AG10803 (cell line): ENCODE measurements at places on chromosomes 12 and 14.

- peak; percentile 97 for DNase-seq
Observed at GRCh38 chr14:55556929-55557623, 22.9 kb upstream of the KTN1 start.

- peak; percentile 50 for DNase-seq
Observed at GRCh38 chr14:51520087-51520486, 131.6 kb upstream of the FRMD6 start.

- peak; percentile 71 for DNase-seq
Observed at GRCh38 chr14:75132382-75133086, 5.7 kb upstream of the NEK9 start.

GRCh38 chr14:92717571-92718042 lies 30.8 kb downstream of the LGMN start:
- DNase-seq: no peak

- DNase-seq: no peak
Observed at GRCh38 chr12:65946419-65946818, 122.1 kb downstream of the HMGA2 start.

GRCh38 chr14:32090686-32091085 lies 13.6 kb downstream of the ARHGAP5 start:
- no peak for DNase-seq

DNA sequence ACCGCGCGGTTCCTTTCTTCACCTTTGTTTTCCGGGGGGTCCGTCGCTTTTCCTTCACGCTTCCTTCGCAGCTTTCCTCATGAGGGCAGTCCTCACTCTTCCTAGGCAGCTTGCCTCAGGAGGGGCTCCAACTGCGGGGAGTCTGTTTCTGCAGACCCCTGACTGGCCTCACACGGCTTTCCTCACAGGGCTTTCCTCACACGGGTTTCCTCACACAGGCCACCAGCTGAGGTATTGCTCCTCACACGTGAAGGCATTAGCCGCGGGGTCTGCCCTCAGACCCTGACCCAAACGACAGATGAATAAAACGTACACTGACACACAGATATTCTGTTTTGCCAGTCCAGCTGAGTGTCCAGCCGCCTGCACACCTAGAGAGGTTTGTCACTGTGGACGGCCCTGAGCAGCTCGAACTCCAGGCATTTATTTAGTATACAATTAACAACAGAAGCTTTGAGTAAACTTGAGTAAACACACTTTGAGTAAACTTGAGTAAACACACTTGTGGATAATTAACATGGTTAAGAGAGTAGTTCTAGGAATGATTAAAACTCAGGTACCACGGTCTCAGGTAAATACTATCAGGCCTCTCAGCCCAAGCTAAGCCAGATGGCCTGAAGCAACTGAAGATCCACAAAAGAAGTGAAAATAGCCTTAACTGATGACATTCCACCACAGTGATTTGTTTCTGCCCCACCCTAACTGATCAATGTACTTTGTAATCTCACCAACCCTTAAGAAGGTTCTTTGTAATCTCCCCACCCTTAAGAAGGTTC lies 16.1 kb upstream of the LYZ start:
- DNase-seq: no peak

- DNase-seq: no peak
Observed at GRCh38 chr12:115010324-115010995, 326.5 kb upstream of the TBX3 start.

- peak; percentile 98 for DNase-seq
Observed at GRCh38 chr14:34496679-34497513, 34.9 kb upstream of the SPTSSA start.

- DNase-seq: peak; percentile 45
Observed at GRCh38 chr14:20409226-20409625, 4.1 kb downstream of the TEP1 start.

- no peak for DNase-seq
Observed at GRCh38 chr14:34250959-34251358, 211.1 kb downstream of the SPTSSA start.

- DNase-seq: no peak
Observed at GRCh38 chr12:112167718-112168525, 42.6 kb downstream of the TRAFD1 start.

DNA sequence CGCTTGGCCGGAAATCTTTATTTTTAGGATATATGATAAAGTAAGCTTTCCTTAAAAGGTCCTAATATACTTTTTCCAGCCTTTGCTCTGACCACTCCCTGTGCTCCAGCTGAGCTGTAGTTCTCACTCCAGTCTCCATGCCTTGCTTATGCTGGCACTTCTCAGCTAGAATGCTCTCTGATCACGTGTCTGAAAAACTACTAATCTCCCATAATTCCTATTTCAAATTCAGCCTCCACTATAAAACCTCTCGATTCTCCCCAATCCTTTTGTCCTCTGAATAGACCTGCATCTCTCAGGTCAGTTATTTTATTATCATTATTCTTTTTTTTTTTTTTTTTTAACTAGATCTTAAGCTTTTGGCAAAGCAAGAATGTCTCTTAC lies 3.7 kb downstream of the BIN2 start:
- no peak for DNase-seq

- DNase-seq: peak; percentile 64
Observed at GRCh38 chr14:76090616-76091391, 60.9 kb upstream of the GPATCH2L start.

- no peak for DNase-seq
Observed at GRCh38 chr14:72070458-72070857, 138.2 kb downstream of the RGS6 start.

DNA sequence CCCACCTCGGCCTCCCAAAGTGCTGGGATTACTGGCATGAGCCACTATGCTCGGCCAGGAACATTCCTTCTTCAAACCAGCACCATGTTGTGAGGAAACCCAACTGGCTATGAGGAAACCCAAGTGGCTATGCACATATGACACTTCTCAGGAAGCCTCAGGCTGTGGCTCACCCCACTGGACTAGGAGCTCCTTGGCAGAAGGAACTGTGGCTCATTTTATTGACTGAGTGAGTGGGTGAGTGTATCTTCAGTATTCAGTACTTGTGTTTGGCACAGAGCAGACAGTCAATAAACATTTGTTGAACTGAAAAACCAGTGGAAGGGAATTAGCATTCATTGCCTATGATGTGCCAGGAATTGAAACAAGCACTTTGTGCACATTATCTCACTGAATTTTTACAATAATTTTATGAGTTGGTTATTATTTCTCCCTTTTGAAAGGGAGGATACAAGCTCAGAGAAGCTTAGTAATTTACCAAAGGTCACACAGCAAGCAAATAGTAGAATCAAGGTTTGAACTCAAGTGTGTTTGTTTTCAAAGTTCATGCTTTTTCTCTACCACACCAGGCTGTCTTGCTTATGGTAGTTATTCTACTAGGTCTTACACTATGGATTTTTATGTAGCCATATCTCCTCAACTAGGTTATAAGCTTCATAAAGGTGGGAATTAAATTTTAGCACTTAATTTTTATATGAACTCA lies 121.6 kb downstream of the VEZT start:
- peak; percentile 42 for DNase-seq

DNA sequence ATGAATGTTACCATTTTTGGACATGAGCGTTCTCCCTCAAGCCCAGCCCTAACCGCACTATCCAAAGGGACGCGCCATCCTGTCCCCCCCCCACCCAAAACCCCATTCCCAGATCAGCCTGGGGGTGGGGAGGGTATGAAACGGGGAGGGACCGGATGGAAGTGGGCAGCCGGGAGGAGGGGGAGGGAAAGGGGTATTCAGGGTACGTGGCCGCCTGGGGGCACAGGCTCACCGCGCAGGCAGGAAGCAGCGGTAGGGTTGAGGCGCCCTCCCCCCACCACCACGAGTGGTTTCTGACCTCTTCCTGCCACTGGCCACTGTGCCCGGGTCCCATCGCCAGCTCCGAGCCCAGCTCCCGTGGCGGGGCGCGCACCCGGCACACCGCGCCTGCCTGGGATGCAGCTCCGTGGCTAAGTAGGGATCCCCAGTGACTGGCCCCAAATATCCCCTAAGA lies 1.4 kb downstream of the ACTN1 start:
- peak; percentile 95 for DNase-seq

- no peak for DNase-seq
Observed at GRCh38 chr14:54109521-54110120, 153.0 kb upstream of the BMP4 start.

DNA sequence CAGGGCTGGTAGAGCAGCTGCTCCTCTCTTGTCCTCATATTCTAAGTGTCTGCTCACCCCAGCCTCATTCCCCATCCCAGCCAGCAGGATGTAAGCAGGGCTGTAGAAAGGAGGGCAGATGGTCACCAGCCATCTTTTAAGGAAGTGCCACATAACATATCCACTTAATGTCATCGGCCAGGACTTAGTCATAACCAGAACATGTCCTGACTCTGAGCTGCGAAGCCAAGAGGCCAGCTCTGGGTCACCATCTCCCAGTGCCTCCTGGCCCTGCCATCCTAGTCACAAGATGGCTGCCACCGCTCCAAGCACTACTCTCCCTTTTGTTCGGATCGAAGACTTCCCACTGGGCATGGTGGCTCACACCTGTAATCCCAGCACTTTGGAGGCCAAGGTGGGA lies 123.9 kb downstream of the PLXNC1 start:
- DNase-seq: no peak

GRCh38 chr12:89890161-89890560 lies 181.5 kb upstream of the ATP2B1 start:
- peak; percentile 9 for DNase-seq

- no peak for DNase-seq
Observed at GRCh38 chr14:106691601-106692291, 1165.4 kb downstream of the TMEM121 start.

DNA sequence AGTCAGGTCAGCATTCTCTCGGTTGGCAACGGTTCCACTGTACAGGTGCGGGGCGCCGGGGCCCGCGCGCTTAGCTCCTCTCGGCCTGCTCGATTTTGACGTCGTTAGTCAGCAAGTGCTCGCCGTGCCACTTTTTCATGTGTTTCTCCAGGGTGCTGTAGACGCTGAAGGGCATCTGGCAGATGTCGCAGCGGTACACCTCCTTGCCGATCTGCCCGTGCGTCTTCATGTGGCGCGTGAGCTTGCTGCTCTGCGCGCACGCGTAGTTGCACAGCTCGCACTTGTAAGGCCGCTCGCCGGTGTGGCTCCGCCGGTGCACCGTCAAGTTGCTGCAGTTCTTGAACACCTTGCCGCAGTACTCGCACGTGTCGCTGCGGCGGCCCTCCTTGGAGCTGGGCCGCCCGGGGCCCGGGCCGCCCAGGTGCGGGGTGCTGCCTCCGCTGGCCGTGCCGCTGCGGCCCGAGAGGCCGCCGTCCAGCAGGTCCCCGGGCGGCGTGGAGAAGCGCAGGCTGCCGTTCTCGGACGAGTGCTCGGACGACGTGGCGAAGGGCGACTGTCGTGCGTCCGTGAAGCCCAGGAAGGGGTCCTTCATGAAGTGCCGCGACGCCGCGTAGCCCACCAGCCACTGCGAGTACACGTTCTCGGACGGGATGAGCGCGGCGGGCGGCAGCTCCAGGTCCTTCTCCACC lies 97.8 kb downstream of the BCL11B start:
- no peak for DNase-seq

DNA sequence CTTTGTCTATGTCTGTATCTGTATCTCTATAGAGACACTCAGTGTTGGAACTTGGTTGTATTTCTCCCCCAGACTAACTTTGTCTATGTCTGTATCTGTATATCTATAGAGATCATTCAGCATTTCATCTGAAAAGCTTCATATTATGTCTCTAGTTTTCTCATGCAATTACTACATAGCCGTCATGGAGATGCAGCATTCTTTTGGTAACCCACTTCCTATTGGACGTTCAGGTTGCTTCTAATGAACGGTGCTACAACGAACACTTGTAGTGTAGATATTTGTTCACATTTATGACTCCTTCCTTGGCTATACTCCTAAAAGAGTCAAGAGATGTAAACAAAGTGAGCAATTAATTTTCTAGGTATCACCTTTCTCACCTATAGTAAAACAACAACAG lies 81.5 kb upstream of the KCNA1 start:
- peak; percentile 16 for DNase-seq

GRCh38 chr14:53515276-53515675 lies 362.2 kb upstream of the DDHD1 start:
- peak; percentile 87 for DNase-seq

DNA sequence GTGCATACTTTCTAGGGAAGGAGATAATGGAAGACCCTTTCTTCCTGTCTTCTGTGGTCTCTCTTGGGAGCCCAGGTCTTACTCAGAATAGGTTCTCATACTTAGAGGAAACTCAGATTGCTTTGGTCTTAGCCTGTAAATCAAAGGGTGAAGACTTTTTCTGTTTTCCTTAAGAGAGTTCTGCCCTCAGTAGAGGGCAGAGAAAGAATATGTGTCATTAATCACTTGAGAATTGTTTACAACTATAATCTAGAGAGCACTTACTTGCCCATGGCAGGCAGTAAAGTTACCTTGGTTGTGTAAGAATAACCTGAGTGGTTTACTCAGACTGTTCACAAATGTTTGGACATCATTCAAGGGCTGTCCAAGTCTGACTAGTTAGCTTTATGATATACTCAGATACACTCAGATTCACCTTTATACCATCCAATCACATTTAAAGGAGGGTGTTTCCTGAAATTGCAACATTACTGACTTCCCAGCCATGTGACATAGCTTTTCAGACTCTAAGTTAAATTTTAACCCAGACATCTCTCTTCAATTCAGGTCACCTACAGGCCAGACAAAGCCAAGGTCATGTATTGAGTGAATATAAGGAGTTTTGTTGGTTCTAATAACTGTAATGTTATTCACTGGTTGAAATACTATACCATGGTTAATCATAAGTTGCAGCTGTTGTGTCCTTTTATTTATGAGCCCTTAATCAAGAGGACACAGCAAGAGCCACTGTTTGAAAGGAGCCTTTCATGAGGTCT lies 372.2 kb downstream of the RAD51B start:
- DNase-seq: no peak

GRCh38 chr14:50064993-50065392 lies 51.4 kb downstream of the VCPKMT start:
- peak; percentile 40 for DNase-seq

GRCh38 chr14:64026600-64026999 lies 173.8 kb downstream of the SYNE2 start:
- DNase-seq: no peak

DNA sequence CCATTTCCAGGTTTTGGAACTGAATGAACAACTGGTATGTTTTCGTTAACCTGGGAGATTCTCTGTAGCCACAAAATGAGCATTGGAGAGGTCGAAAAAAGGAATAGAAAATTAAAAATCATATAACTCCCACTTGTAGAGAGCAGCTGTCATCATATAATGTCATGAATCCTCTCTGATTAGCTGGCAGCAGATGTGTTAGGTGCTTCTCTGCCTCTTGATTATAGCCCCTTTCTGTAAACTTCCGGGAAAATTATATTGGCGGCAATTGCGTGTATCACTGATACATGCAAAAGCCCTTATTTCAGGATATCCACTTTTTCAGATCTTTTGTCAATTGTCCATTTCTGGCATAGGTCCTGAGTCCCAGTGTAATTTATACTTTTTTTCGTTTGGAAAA lies 31.7 kb downstream of the FGD4 start:
- no peak for DNase-seq

DNA sequence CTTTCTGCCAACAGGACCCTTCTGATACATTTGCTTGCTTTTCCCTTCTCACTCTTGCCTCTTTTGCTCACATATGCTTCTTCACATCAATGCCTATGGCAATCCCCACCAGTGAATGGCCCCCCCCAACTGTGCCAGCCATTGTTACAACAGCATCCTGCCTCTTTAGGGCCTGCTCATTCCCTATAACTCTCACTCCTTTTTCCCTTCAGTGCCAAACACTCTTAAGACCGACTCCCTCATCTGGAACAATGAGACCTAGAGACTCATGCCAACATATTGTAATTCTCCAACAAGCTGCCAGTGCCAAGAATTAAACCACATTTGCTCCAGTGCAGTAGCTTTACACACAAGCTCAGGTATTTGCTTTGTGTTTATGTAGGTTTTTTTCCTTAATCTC lies 189.0 kb downstream of the SOX5 start:
- DNase-seq: no peak
